ENCODE measurements at places on chromosomes 3 and 15. TPM values are rescaled to one million over a fixed set of nuclear protein-coding genes. Genes with fewer than 3 reads are reported as not detected.

DNA sequence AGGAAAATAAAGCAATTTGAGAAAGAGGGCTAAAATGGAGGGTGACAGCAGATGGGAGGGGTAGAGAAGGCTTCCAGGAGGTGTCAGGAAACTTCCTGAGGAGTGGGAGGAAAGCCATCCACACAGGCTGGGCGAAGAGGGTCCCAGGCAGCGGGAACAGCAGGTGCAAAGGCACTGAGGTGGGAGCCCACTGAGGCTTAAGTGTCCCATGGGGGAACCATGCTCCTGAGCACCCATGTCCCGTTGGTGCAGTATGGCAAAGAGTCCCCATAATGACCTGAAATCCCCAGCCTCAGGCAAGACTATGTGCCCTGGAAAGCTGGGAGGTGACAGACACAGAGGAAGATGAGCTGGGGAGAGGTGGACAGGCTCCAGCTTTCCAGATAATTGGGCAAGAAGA lies 30.0 kb downstream of the CFAP100 start:
- no peak for DNase-seq

The ARNT2 gene
- total RNA-seq, result 0.34 TPM

DNA sequence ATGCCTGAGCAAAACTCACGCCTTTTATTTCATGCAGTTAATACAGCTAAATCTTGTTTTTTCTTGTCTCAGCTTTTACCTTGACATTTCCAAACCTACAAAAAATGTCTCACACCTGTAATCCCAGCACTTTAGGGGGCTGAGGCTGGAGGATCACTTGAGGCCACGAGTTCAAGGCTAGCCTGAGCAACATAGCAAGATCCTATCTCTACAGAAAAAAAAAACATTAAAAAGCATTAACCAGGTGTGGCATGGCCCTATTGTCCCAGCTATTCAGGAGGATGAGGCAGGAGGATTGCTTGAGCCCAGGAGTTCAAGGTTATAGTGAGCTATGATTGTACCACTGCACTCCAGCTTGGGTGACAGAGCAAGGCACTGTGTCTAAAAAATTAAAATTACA lies 3.9 kb upstream of the TMEM212 start:
- DNase-seq, result no peak

- no peak for DNase-seq
Measured at GRCh38 chr15:44796508-44796907, 60.2 kb downstream of the TRIM69 start.

- DNase-seq, result peak; percentile 17
Measured at GRCh38 chr15:78761891-78762385, 49.3 kb downstream of the ADAMTS7 start.

- no peak for DNase-seq
Measured at GRCh38 chr3:178170698-178171535, 365.3 kb upstream of the KCNMB2 start.

- DNase-seq, result no peak
Measured at GRCh38 chr3:77976079-77976478, 936.2 kb downstream of the ROBO2 start.

The TMCO5A gene
- total RNA-seq, result not detected

The LTF gene
- not detected for total RNA-seq

The ADAMTS17 gene
- total RNA-seq, result 1.5 TPM
